ENCODE measurements at places on chromosomes 1 and 21. TPM values are rescaled to one million over a fixed set of nuclear protein-coding genes. Genes with fewer than 3 reads are reported as not detected.

The LENEP gene
- 0.83 TPM for total RNA-seq

The SPRR2G gene
- not detected for total RNA-seq

The IRF6 gene
- 0.88 TPM for total RNA-seq

The GRIK1 gene
- total RNA-seq: not detected

The CRABP2 gene
- 11.0 TPM for total RNA-seq

The B3GALT2 gene
- 4.1 TPM for total RNA-seq

The MX2 gene
- total RNA-seq: 0.29 TPM

The FAM72C gene
- total RNA-seq: not detected

The IVL gene
- not detected for total RNA-seq

The CAMK2N1 gene
- 22.4 TPM for total RNA-seq

The TMEM269 gene
- total RNA-seq: 0.07 TPM

The MSH4 gene
- 0.26 TPM for total RNA-seq

The EFHD2 gene
- 32.5 TPM for total RNA-seq

The NCAM2 gene
- 1.2 TPM for total RNA-seq

The PDZK1 gene
- total RNA-seq: 0.35 TPM

The NBPF4 gene
- total RNA-seq: not detected

The CTH gene
- total RNA-seq: 1.0 TPM

The MXRA8 gene
- 143 TPM for total RNA-seq

The DMRTA2 gene
- not detected for total RNA-seq

The NAV1 gene
- 25.1 TPM for total RNA-seq

The GPR61 gene
- not detected for total RNA-seq

The RPTN gene
- not detected for total RNA-seq

The FAM167B gene
- total RNA-seq: 29.0 TPM

The CFHR1 gene
- not detected for total RNA-seq

The LCE1E gene
- total RNA-seq: not detected

The NUF2 gene
- total RNA-seq: 20.5 TPM

The KRTAP10-6 gene
- total RNA-seq: not detected

The RPAP2 gene
- 67.5 TPM for total RNA-seq

The AHCYL1 gene
- total RNA-seq: 183 TPM

The DNAH14 gene
- total RNA-seq: 142 TPM

The FMN2 gene
- total RNA-seq: not detected

The NTNG1 gene
- total RNA-seq: not detected

The LAMC2 gene
- 5.9 TPM for total RNA-seq

The SLAMF8 gene
- 3.2 TPM for total RNA-seq

The CXADR gene
- total RNA-seq: 24.1 TPM

The PGLYRP4 gene
- total RNA-seq: not detected

The FCAMR gene
- total RNA-seq: not detected
